ENCODE measurements at places on chromosomes 3 and 15.

DNA sequence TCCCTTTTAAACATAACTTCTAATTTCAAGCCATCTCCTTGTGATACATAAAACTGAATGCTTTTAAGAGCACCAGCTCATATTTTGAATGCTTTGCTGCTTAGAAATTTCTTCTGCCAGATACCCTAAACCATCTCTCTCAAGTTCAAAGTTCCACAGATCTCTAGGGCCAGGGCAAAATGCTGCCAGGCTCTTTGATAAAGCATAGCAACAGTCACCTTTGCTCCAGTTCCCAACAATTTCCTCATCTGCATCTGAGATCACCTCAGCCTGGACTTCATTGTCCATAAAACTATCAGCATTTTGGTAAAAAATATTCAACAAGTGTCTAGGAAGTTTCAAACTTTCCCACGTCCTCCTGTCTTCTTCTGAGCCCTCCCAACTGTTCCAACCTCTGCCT, 17.5 kb downstream of the OSTN start:
- DNase-seq: no peak

DNA sequence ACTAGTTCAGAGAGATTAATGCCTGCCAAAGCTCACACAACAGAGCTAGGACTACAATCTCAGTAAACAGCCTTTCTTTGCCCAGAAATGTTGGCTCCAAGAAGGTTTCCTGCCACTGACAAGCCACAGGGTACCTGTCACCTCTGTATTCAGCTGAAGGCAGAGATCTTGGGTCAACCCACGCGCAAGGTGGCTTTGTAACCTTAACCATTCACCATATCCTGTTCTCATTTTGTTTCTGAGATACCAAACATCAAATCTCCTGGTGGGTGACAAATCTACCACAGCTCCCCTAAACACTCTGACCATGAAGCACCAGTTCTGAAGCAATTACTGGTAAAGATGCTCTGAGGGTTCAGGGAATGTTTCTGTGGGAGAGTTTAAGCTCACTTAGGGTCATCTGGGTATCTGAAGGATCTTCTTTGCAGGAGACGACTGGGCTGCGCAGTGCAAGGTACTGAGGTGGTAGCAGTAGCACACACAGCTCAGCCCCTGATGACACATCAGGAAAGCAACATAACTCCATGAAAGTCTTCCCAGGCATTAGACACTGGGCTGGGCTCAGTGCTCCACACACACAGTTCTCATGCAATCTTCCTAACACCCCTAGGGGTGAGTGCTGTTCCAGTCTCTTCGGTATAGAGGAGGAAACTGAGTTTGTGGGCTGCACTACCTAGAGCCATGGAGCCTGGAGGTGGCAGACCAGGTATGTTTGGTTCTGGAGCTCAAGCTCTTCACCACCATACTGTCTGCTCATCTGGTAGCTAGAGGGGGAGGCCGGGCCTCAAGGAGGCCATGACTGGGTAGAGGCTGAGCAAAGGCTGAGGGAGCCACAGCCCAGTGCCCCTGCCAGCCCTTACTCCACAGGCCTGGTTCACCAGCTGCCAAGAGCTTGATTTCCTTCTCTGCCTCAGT, 7.7 kb downstream of the CXCR6 start:
- DNase-seq: peak; percentile 50

GRCh38 chr3:66527246-66527645, 26.4 kb upstream of the LRIG1 start:
- DNase-seq: no peak

DNA sequence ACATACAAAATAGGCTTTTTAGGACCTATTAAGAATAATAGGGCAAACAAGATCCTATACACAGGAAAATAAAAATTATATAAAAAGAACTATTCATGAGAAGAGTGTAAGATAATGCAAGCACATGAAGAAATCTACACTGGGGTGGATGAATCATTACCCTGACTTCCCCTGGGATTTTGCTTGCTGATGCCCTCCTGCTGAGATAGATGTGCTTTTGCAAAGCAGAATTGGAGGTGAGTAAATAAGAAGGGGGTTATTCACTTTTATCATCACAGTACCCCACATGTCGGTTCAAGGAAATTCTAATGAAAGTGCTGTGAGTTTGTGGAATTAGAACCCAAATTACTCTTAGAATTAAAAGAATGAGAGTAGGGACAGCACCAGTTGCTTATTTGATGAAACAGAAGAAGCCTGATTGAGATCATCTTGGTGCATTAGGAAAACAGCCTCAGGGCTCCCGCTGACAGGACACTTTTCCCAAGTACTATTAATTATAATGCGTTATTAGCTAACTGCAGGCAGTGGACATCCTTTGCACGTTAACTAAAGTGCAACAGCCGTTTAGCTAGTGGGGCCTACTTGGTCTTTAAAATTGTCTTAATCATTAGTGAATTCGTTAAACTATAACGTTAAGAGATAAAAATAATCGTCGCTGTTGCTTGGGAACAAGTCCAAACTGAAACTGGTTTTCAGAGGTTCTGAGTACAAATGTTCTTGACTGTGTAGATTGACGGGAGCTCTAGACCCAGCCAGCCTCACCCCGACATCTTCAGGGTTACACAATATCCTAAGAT, 48.4 kb downstream of the SLC2A2 start:
- no peak for DNase-seq

- no peak for DNase-seq
Measured at GRCh38 chr3:195763076-195763830, 42.5 kb downstream of the MUC20 start.

DNA sequence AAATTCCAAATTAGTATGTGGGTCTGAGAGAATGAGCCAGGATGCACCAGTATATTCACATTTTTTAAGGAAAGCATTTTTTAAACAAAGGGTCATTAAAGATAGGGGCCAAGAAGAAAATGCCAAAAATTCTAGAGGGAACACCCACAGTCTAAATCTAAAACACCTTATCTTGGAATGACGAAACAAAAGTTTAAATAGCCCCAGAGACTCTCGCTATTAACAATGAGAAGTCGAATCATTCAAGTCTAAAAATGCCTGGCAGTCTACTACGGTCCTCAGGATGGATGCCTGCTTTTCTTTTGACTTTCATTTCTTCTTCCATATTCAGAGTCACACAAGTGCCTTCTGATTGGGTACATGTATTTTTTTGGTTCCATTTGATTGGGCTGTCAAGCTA, 66.3 kb downstream of the SSUH2 start:
- DNase-seq: no peak

- no peak for DNase-seq
Measured at GRCh38 chr3:13039213-13039896, 33.9 kb downstream of the IQSEC1 start.

- DNase-seq: no peak
Measured at GRCh38 chr15:68497206-68497910, 65.4 kb upstream of the ITGA11 start.

GRCh38 chr15:62362608-62363007, 197.5 kb upstream of the C2CD4B start:
- DNase-seq: no peak

GRCh38 chr15:57551715-57552677, 39.7 kb upstream of the MYZAP start:
- no peak for DNase-seq

DNA sequence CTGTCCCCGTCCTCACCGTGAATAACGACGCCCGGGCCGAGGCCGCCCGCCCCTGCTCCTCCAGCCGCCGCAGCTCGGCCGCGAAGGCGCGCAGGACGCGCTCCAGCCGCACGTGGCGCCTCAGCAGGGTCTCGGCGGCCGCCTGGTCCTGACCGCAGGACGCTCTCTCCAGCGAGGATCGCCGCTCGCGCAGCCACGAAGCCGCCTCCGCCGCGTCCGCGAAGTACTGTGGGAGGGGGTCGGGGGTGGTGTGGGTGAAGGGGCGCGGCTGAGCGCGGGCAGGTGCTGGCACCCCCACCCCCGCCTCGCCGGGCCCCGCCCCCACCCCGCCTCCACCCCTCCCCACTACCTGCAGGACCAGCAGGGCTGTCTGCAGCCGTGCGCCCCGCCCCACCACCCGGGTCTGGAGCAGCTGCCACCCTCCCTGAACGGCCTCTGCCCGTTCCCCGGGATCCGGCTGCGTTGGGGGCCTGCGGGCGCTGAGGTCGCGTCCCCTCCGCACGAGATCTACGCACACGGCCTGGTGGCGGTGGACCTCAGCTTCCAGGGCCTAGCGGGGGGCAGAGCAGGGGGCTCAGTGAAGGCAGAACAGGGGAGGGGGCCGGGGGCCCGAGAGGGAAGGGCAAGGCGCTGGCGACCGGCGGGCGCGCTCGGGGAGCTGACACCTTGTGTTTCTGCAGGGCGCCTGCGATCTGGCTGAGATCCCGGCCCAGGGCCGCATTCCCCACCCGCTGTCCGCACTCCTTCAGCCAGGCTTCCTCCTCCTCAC, 11.7 kb downstream of the SPTBN5 start:
- DNase-seq: peak; percentile 20

- DNase-seq: no peak
Measured at GRCh38 chr3:58117561-58118181, 93.1 kb downstream of the DNASE1L3 start.

GRCh38 chr3:4934050-4934449, 45.2 kb upstream of the BHLHE40 start:
- DNase-seq: no peak

- DNase-seq: no peak
Measured at GRCh38 chr15:94470492-94470891, 239.1 kb downstream of the MCTP2 start.

GRCh38 chr15:31402511-31403056, 75.9 kb downstream of the KLF13 start:
- DNase-seq: no peak

GRCh38 chr15:49978121-49978520, 140.9 kb downstream of the ATP8B4 start:
- DNase-seq: no peak

- DNase-seq: no peak
Measured at GRCh38 chr3:22089284-22089683, 338.3 kb upstream of the ZNF385D start.

DNA sequence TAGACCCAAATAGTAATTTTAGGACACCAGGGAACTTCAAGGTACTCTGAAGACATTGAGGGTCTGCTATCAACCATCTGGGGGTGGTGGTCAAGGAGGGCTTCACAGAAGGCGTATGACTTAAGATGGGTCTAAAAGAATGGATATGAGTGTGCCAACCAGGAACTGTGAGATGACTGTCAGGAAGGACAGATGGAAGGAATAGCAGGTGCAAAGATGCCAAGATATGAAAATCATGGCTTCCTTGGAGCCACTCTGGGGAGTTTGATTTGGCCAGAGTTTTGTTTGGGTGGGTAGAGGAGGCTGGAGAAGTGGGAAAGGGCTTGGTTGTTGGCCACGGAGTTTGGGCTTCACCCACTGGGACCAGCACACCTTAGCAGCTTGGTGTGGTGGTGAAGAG, 21.2 kb downstream of the CDCP1 start:
- no peak for DNase-seq

- DNase-seq: no peak
Measured at GRCh38 chr3:32873531-32874130, 55.8 kb downstream of the TRIM71 start.

GRCh38 chr15:60395276-60396011, 2.3 kb downstream of the ANXA2 start:
- DNase-seq: no peak

GRCh38 chr3:31777887-31778286, 203.2 kb downstream of the OSBPL10 start:
- DNase-seq: no peak

DNA sequence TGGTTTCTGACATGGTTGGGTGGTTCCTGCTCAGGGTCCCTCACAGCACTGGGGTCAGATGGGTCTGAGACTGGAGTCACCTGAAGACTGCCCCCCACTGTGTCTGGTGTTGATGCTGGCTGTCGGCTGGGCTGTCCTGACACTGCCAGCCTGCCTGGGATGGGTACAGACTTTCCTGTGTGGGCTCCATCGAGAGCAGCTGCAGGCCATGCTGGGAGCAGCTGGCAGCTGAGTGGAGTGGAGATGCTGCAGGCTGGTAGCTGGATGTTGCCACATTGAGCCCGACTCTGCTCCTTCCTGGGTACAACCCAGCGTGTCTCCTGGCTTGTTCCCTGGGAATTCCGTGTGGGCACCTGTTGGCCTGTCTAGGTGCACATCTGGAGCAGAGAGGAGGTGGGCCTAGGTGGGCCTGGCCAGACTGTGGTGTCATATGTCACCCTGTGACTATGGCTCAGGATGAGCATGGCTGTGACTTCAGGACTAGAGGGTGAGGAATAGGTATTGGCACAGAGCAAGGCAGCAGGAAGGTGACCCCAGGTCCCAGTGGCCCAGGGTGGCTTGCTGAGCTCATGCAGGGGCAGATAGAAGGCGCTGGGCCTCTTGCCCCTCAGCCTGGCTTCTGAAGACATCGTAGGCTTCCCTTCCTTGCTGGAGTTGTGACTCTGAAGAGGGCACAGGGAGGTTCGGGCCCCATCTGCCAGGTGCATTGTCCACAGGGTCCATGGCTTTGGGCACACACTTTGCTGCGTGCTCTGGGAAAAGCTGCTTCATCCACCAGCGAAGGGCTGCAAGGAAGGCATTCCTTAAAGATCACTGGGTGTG, 40.0 kb upstream of the PRR23E start:
- DNase-seq: no peak

DNA sequence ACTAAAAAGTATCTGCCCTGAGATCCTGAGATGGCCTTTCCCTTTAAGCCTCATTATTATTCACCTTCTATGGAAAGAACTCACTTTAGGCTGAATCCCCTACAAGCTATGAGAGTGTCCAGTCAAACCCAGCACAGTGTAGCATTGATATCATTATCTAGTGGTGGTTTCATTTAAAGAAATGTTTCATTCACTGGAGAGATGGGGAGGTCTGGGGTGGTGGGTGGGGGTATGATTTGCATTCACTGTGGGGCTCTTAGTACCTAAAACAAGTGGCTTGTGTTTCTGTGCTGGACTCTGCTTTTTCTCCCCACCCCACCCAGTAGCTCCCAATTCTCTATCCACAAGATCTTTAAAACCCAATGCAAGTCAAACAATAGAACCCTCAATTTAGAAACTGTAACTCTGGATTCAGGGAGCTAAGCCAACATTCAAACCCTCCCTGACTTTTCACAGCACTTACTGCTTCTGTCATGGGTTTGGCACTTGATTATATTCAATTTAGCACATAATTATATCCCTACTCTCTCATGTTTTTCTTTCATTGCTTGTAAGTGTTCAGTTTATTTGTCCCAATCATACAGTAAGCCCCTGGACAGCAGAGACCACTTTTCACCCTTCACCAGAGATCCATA, 310.5 kb upstream of the THBS1 start:
- DNase-seq: no peak

DNA sequence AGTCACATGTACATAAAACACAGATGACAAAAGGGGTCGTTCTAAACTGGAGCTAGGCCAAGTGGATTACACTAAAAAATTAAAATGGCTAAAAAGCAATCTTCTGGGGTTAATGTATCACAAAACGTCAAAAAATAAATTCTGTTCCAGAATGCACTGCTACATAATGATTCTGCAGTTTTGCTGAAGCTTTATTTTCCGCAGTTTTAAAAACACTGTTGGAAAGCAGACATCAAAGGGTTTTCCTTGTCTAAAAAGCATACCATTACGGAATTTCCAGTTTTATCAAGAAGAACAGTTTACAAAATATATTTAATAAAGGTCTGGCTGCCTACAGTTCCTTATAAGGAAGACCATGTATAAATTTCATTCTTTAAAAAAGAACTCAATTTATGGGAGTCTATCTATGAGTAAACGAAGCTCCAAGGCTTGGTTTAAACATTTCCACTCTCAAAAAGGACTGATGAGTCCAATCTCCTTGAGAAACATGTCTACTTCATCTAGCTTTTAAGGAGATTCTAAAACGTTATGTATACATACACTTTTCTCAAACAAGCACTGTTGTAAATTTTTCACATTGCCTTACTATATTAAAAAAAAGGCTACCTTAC, 1.3 kb downstream of the DMXL2 start:
- no peak for DNase-seq

- no peak for DNase-seq
Measured at GRCh38 chr3:66452303-66453011, 48.4 kb downstream of the LRIG1 start.

GRCh38 chr15:40238532-40239403, at the start of gene PAK6:
PAK6 (plus strand) TSS chr15:40239063; CDS start chr15:40264786, 25,723 bp downstream.
- peak; percentile 60 for DNase-seq
